Occipital lobe (tissue), 3 donors: ENCODE measurements at places on chromosomes 5 and 9.

DNA sequence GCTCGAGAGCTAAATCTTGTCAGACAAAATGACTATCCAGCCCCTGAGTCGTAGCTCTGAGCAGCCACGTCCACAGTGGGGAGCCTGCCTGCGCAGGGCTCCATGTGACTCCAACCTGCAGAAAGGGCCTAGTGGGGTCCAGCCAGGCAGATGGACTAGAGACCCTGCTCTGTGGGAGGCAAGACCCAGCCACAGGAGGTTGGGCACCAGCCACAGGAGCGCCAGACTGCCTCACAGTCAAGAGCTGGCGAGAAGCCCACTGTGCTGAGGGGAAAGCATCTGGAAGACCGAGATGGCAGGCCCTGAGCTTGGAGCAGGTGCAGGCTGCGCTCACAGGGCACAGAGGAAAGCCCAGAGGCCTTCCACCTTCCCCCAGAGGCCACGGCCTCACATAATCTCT is 61.4 kb downstream of the C5orf15 start:
- DNase-seq = no peak

GRCh38 chr5:19728571-19728970 is 259.4 kb downstream of the CDH18 start:
- DNase-seq = no peak

GRCh38 chr9:129113645-129114304 is 2.6 kb downstream of the PTPA start:
- no peak for DNase-seq

- DNase-seq = no peak
These were observed 36.5 kb downstream of the SHB start for GRCh38 chr9:38032266-38033110.

DNA sequence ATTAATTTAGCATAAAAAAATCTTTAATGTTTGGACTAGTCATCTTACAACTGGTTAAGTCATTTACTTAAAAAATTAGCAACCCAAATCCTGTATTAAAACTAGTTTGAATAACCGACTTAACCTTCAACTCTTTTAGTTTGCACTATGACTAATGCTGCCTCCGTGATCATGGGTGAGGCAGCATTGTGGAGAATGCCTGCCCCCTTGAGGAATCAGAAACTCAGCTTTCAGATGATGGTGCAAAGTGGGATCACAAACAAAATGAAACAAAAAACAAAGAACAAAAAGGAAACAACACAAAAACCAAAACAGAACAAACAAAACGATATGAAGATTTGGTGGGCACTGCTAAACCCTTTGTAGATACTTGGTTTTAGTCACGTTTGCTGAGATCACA is 127.0 kb upstream of the PALM2AKAP2 start:
- DNase-seq = no peak

GRCh38 chr5:150847334-150847695 is 994 bp downstream of the IRGM start:
- no peak for DNase-seq

DNA sequence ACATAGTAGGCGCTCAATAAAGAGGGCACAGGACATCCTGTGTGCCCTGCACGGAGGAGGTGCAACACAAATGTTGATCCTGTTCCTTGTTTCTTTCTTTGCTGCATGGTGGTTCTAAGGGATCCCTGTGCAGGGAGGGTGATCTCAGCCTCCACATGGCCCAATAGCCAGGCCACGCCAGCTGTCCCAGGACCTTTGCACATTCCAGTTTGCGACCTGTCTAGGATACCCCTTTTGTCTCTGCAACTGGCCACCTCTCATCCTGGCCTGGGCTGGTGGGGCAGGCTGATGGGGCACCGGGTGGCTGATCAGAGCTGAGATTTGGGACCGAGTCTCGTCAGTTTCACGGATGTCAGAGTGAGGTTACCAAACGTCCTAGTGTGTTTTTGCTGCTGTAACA is 79.5 kb downstream of the CFAP77 start:
- DNase-seq = no peak

GRCh38 chr9:7936163-7936562 is 136.6 kb upstream of the DMAC1 start:
- DNase-seq = no peak

DNA sequence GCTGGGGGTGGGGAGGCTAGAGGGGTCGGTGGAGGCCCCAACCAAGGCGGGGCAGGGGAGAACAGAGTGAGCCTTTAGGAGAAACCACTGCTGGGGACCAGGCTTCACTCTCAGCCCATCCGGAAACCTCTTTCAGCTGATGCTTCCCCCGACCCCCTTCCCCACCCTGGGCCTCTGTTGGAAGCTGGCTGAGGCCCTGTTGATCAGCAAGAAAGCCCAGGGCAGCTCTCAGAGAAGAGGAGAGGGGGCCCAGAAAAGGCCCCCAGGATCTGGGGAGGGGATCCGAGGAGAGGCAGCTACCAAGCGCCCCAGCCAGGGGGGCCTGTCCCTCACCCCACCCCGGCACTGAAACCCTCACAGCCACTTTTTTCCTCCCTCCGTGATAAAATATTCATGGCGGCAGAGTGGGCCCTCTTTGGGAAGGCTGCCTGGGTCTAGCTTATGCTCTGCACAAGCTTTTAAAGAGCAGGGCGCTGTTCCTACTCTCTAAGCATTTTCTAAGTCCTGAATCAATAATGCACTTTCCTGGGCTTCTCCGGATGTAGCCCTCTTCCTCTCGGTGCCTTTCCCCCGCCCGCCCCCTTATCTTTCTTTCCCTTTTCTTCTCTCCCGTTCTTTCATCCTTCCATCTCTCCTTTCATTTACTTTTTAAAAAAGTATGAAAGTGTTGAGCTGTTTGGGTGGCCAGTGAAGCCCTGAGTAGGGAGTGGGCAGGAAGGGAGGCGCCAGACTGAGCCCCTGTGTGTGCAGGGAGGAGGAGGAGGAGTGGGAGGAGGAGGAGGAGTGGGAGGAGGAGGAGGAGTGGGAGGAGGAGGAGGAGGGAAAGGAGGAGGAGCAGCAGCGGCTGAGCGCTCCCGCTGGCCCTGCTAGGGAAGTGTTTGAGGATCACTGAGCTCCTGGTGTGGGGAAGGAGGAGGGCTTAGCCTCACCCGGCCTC is 23.5 kb downstream of the NTNG2 start:
- DNase-seq = no peak

DNA sequence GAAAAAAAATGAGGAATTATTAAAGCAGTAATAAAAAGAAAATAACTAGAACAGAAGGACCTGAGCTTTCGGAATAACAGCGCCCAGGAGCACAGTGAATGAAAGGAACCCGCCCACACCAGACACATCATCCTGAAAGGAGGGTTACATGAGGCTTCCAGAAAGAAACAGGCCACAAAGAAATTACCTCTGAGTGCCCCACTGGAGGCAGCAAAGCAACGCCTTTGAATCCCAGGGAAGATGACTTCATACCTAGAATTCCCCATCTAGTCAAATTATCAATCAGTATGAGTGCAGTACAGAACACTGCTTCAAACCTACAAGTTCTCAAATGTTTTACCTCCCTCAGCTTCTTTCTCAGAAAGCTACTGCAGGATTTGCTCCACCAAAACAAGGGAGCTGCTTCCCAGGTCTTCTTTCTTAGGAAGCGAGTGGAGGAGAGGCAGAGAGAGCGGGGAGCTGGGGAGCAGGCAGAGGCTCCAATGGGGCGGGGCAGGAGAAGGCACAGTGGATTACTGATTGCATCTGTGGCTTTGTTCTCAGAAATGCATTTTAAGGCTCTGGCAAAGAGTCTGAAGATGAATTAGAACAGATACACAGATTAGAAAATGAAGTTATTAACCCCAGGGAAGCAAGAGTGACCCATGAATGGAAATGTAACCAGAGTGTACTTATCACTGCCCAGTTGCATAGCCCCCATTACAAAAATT is 87.1 kb downstream of the SEMA4D start:
- no peak for DNase-seq

DNA sequence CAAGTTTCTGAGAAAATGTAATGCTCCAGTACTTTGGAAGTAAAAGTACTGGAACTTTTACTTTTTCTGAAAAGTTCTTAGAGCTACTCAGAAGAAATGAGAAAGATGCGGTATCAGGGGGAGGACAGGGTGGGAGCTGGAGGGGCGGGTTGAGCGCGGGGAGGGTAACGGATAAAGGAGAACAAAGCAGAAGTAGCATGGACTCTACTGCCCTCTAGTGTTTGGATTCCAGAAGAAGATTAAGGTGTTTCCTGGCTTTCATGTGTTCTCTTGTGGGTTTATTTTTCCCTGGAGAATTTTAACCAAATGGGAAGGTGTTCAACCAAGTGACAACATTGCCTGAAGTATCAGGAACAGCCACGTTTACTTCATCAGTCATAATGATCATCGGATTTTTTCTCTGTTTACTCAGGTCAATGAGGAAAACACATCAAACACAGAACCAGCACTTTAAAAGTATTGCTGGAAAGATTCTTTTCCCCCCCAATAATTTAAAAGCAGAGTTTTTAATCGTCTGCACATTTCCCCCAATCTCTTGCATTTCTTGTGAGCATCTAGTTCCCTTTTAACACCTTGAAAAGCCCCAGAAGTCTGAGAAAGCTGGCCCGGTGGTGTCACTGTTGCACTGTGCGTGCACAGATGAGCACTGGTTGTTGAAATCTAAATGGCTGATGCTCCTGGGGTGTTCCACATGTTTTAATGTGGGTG is 190.6 kb downstream of the MPDZ start:
- DNase-seq = no peak

- DNase-seq = no peak
These were observed 66.9 kb upstream of the LRRTM2 start for GRCh38 chr5:138942066-138942465.

DNA sequence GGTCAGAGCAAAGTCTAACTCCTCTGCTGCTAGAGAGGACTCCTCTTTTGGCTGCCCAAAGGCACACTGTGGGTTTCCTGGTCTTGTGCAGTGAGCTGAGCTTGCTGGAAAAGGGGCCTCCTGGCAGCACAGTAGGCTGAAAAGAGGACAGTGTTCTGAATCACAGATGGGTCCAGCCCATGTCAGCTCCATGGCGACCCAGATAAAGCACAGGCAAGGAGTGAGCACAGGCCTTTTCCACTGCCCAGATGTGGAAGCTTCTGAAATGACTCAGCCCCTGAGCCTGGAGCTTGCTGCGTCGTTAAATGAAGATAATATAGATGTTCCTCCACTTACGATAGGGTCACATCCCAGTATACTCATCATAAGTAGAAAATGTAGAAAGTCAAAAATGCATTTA is 8.1 kb downstream of the CCDC180 start:
- no peak for DNase-seq

GRCh38 chr5:60633341-60633740 is 66.6 kb downstream of the DEPDC1B start:
- DNase-seq = no peak

DNA sequence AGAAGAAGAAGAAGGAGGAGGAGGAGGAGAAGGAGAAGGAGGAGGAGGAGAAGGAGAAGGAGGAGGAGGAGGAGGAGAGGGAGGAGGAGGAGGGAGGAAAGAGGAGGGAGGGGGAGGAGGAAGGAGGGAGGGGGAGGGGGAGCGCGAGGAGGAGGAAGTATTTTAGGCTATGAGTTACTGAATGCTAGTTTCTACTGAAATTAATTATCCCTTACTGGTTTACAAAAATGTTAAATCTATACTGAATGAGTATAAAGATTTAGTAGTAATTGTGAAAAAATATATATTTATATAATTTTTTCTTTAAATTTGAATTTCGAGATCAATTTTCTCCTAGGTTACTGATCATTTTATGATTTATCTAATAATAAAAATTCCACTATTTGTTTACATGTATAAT is 1769.0 kb upstream of the NUDT12 start:
- no peak for DNase-seq

GRCh38 chr9:137602661-137603060 is 2.8 kb upstream of the ARRDC1 start:
- no peak for DNase-seq

DNA sequence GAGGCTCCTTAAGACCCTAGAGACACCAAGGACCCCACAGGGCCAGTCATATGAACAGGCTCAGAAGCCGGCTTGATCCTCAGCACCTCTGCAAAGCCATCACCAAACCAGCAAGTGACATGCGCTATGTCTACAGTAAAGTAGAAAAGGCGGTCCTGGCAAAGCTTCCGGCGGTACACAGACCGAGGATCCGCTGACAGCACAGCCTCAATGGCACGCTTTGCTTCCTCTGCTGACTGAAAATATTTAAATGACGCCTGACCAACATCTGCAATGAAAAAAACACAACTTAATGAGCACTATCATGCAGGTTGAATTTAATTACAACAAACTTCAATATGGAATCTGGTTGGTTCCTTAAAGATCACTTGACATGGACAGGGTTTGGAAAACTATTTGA is 17.6 kb downstream of the TRMO start:
- no peak for DNase-seq

DNA sequence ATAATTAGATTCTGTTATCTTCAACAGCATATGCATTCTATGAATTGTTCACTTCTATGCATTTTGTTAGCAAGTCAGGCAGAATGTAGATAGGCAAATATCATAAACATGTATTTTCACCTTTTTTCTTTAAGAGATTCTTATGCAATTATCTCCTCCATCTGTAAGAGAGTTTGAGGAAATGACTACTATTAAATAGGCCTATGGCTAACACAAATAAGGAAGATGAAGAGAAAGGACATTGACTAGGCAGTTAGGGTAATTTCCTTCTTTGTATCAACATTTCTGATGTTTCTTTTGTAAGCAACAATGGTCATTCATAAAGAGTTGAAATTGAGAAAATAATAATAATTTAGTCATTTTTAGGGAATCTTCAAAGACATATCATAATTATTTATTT is 145.2 kb upstream of the CDH12 start:
- DNase-seq = no peak

DNA sequence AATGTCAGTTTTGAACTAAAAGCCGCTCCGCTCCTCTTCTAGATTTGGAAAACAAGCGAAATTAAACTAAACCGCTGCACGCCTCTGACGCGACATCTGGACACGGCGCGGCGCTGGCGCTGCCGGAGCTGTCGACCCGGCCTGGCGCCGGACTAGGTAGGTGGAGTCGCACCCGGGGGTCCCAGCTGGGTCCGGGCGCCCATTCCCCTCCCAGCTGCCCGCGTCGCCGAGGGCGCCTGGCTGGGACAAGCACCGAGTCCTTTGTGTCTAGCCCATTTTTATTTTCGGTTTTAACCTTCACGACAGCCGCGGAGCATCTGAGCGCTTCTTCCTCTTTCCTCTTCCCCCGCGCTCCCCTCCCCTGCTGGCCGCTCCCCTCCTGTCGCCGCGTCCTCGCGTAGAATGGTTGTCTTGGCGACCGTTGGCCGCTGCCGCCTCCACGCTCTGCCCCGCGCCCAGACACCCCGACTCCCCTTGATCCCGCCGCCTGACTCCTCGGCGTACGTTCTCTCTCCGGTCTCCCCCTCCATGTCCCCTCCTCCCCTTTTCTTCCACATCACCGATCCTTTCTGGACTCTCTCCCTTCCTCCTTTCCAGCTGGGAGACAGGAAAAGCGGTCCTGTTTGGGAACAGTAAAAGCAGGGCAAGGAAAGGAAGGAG is 545 bp downstream of the CDKN2B-AS1 start:
- no peak for DNase-seq

- DNase-seq = no peak
These were observed 412.1 kb upstream of the ADAMTSL1 start for GRCh38 chr9:18061856-18062255.
